ENCODE measurements at places on chromosomes 4 and X.
A peak's percentile ranks its signal among the peaks of the same experiment; 100 is the strongest.

DNA sequence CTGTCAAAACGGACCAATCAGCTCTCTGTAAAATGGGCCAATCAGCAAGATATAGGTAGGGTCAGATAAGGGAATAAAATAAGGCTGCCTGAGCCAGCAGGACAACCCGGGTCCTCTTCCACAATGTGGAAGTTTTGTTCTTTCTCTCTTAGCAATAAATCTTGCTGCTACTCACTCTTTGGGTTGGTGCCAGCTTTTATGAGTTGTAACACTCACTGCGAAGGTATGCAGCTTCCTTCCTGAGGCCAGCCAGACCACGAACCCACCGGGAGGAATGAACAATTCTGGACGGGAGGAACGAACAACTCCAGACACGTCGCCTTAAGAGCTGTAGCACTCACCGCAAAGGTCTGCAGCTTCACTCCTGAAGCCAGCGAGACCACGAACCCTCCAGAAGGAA is 287.8 kb downstream of the RAPGEF2 start:
- DNase-seq: no peak

GRCh38 chr4:128690011-128690410 is 119.5 kb upstream of the JADE1 start:
- DNase-seq: no peak

DNA sequence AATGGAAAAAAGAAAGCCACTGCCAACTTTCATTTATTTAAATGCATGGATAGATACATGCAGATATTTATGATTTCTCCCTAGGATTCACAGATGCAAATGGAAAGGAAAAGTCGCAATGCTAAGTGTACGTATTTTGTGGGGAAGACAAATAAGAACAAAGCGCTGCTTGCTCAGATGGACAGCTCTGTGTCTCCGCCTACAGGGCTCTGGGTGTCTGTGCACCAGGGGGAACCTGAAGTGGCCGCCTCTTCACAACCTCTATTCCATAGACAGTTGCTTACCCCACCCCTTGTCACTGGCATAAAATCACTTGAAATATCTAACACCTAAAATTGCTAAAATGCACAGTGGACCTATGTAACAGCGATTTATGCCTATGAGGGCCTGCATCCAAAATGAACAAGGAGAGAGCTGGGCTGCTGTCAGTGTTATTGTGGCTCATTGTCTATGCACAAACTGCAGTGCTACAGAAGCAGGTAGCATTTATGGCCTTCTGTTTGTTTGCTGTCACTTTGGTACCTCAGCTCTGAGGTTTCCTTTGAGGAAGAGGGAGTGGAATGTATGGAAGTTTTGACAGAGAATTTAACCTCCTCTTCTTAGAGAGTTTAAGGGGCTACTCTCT is 58.6 kb upstream of the PAGE1 start:
- peak; percentile 13 for DNase-seq

- no peak for DNase-seq
Observed at GRCh38 chr4:8880851-8881250, 9.2 kb upstream of the HMX1 start.

- DNase-seq: no peak
Observed at GRCh38 chrX:40719218-40719617, 16.1 kb downstream of the MED14 start.

GRCh38 chr4:162232349-162232748 is 68.5 kb upstream of the FSTL5 start:
- DNase-seq: no peak

GRCh38 chrX:51459125-51459524 is 37.3 kb downstream of the NUDT11 start:
- DNase-seq: no peak

DNA sequence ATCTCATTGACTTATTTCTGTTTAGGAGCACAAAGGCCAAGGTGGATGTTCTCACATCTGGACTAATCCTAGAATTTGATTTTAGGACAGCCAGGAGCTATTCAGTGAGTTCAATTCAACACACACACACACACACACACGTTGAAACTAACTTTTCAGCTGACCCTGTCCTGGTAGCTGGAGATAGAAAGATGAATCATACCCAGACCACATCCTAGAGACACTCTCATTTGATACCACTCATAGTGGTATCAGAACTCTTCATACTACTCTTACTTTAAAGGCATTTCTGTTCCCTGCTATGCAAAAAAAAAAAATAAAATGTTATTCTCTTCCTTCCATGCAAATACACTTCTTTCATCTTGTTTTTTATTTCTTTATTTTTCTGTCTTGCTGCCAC is 36.7 kb downstream of the KLF8 start:
- DNase-seq: no peak

DNA sequence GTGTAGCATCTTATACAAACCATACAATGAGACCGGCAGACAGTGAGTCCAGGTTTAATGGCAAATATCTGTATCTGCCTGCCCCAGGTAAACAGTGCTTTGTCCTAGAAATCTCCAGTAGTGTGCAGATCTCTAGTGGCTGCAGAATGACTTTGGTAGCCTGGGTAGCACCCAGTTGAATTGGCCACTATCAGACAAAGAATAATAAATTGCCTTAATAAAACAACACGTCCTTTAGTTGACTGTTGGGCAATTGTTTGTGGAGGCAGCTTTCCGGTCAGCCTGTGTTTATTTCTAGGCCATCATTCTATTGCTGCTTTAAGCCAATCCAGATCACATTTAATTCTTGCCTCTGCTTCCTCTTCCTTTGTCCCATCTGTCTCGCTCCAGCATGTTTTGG is 52.5 kb downstream of the SNX25 start:
- DNase-seq: no peak

GRCh38 chr4:114264877-114265291 is 285.4 kb upstream of the ARSJ start:
- DNase-seq: no peak

DNA sequence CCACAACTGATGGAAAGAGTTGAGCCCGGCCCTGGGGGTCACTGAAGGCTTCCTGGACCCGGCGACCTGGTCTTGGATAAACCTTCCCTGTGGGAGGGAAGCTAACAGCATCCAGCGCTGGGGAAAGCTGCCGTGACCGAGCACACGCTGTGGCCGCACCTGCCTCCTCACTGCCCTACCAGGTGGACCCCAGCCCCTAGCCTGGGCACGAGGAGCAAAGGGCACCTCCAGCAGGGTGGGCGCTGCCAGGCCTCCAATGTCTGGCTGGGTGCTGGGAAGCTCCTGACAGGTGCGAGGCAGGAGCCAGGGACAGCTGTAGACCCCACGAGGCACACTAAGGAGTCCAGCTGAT is 7.9 kb downstream of the TADA2B start:
- no peak for DNase-seq

DNA sequence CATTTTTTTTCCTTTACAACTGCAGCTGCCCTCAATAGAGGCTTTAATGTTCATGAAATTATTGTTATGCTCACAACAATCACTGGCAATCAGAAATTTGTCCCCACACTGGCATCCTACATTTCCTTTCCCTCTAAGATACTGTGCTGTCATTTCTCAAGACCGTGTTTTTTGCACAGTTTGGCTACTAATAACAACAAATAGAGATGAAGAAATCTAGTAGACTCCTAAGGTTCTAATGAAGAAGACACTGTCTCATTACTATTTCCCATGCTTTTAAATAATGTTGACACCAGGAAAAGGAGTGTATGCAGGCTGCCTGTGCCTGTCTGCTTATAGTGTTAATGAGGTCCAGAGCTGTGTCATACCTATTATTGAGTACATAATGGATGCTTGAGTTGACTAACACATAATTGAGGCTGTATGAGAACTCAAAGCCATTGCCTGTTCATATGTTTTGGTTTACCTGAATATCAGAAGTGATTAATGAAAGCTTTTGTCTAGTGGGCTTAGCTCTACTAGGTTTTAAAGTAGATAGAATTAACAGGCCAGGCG is 1.5 kb upstream of the EIF4E start:
- no peak for DNase-seq

DNA sequence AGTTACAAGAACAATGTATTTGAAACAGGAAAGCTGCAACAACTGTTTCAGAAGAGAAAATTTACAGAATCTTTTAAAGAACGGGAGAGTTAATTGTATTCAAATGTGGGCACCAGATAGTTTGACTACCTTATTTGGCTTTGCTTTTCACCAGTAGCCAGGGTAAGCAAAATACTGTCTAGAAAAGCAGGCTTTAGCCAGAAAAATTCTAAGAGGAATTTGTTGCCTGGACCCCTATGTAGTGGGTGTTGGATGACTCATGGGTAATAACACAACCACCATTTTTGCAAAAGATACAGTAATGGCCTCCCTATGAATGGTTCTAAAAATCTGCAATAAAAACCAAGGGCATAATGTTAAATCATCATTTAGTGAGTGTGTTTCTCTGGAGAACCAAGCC is 233.4 kb upstream of the ANXA3 start:
- no peak for DNase-seq

GRCh38 chr4:188053302-188053701 is 56.1 kb downstream of the TRIML2 start:
- no peak for DNase-seq

DNA sequence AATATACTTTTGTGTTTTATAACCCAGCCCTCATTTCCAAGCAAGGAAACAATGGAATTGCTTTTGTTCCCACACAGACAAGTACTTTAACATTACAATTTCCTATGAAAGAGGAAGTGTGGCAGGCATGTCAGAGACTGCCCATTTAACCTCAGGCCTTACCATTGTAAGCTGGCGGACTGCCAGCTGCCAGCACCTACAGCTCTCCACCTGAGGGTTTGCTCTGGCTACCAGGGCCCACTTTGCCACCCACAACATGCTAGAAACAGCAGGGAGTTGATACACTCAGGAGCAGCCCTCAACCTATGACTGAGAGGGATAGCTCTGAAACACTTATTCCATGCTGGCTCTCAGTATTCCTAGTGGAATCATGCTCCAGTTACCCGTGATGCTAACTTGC is 152.3 kb upstream of the PRDX4 start:
- DNase-seq: no peak

- DNase-seq: no peak
Observed at GRCh38 chr4:139647184-139647583, 18.4 kb upstream of the MGST2 start.

- DNase-seq: no peak
Observed at GRCh38 chr4:4418676-4419390, 31.9 kb downstream of the NSG1 start.

DNA sequence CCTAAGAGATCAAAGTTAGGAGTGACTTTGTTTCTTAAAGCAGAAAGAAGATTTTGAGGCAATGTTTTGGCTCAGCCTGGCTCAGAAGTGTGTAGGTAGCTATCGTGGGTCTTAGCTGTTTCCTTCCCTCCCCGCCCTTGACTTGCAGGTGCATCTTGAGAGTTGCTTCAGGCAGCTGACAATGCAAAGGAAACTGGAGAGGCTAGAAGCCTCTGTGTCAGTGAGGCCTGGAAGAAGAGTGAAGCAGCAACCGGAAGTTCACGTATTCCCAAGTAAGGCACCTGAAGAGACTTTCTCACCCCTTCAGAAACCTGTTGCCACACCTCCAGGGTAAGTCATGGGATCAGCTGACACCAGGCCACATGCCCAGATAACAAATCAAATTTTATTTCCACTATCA is 10.6 kb upstream of the XKRX start:
- DNase-seq: no peak

DNA sequence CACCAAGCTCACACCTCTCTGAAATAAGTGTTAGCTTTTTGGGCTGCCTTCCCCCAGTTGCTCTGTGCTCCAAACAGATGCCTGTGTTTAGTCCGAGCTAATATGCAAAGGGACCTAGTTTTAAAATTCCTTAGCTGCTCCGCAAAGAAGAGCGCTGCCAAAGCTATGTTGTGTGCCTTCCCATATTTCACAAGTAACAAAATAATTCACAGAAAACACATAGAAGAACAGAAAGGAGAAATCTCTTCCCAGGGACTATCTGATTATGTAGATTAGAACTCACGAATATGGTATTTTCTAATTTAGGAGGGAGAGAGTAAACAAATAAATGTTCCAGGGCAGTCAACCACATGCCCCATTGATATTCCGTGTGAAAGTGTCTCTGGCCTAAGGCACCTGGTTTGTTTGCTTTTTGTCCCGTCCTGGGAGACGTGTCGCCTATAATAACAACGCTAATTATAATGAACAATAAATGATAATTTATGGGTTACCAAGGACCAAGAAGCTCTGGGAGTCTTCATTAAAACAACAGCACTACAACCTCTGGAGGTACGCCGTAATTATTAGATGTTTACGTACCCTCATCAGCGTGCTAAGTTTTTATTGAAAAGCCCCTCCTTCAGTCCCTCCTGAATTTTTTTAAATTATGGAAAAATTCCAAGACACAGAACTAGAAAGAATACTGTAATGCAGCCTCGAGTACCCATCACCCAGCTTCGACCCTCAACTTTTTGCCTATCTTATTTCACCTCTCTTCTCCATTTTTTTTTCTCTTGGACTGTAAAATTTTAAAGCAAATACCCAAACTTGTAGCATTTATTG is 1.2 kb upstream of the CCNG2 start:
- no peak for DNase-seq

DNA sequence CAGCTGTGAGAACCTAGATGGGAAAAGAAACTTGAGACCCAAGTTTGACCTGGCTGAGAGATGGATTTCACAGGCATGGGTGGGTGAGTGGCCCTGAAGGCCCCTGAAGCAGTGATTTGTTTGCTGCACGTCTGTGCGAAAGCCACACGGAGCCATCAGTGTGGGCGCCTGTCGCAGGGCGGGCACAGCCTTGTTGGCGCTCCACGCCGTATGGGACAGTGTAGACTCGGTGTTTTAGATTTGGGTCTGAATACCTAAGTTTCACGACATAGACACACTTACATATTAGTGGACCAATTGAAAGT is 21.9 kb upstream of the UVSSA start:
- DNase-seq: no peak

DNA sequence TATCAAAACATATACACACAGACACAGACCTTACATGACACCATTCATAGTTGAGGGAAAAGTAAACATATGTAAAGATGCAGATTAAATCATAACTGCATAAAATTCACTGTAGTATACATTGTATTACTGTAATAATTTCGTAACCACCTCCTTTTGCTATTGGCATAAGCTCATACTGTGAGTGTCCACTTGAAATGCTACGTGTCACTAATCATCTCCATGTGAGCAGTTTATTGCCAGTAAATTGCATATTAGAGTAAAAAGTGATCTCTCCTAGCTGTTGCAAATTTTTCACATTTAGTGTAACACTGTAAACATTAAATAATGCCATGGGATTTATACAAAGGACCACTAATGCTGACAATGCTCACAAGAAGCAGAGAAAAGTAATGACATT is 256.7 kb upstream of the GNPDA2 start:
- no peak for DNase-seq

- no peak for DNase-seq
Observed at GRCh38 chr4:74167585-74167984, 9.7 kb downstream of the MTHFD2L start.

- DNase-seq: no peak
Observed at GRCh38 chr4:16582526-16582925, 315.9 kb downstream of the LDB2 start.

DNA sequence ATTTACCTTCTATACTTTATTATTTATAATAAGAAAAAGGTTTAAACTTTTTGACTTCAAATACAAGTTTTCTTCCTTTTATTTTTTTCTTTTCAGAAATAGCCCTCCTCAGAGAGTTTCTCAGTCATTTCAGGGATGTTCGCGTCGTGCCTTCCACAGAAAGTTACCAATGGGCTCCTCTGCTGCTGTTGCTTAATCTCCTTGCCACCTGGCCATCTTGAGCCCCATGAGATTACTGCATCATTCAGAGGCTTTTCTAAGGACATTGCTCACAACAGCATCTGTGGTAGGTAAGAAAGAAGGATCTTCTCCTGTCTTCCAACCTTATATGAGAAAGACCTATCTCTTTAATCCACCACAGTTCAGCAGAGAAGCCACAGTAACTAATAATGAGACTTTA is 1361.9 kb upstream of the ADGRL3 start:
- DNase-seq: no peak

- no peak for DNase-seq
Observed at GRCh38 chr4:4782969-4783368, 76.5 kb upstream of the MSX1 start.
